ENCODE measurements at places on chromosomes 11 and 22. TPM values are rescaled to one million over a fixed set of nuclear protein-coding genes. Genes with fewer than 3 reads are reported as not detected.

DNA sequence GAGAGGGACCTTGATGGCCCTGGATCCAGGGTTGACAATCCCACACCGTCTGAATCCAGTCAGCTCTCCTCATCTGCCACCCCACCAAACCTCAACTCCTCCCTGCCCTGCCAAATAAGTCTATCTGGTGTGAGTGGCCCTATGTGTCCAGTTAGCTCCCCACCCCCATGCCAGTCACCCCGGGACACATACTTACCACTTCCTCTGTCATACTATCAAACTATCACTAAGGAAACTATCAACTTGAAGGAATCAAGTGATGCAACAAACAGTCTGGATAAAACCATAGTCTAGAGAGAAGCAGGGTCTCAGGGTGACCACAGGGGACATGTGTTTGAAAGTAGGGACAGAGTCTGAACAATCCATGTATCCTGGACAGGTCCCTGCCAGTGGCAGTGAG is 13.2 kb upstream of the CSF2RB start:
- DNase-seq = no peak

OR52E8 gene
- total RNA-seq = not detected

GRCh38 chr22:24366701-24367100 is 60.7 kb upstream of the ADORA2A start:
- no peak for DNase-seq

YPEL4 gene
- 0.51 TPM for total RNA-seq

- DNase-seq = no peak
Observed at GRCh38 chr11:67419325-67420049, 4.0 kb downstream of the CARNS1 start.

- no peak for DNase-seq
Observed at GRCh38 chr11:64848826-64849597, 4.6 kb upstream of the CDC42BPG start.

DNA sequence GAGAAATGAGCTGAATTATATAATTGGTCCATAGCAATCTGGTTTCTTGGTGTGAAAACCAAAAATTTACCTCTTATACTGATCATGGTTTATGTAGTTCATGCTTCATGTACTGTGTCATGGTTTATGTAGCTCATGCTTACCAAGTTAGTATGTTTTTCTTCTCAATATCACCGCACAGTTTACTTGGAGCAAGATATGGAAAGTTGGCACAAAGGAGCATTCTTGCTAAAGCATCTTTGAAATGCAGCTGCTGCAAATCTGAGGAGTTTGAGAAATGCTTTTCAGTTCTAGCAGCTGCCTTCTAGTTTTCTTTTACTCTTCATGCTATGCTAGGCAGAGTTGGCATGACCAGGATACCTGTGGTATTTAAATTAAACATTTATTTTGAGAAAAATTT is 4.5 kb downstream of the OR10G7 start:
- no peak for DNase-seq

- DNase-seq = no peak
Observed at GRCh38 chr11:134412203-134413042, at the start of gene B3GAT1. Gene B3GAT1 (minus strand): TSS chr11:134412242. CDS start chr11:134387659, 24,583 bp downstream.

PRRG4 gene
- 0.57 TPM for total RNA-seq

DEFB131B gene
- total RNA-seq = not detected

- DNase-seq = no peak
Observed at GRCh38 chr22:37485395-37486223, 575 bp downstream of the MFNG start.

KREMEN1 gene
- total RNA-seq = 48.8 TPM

DNA sequence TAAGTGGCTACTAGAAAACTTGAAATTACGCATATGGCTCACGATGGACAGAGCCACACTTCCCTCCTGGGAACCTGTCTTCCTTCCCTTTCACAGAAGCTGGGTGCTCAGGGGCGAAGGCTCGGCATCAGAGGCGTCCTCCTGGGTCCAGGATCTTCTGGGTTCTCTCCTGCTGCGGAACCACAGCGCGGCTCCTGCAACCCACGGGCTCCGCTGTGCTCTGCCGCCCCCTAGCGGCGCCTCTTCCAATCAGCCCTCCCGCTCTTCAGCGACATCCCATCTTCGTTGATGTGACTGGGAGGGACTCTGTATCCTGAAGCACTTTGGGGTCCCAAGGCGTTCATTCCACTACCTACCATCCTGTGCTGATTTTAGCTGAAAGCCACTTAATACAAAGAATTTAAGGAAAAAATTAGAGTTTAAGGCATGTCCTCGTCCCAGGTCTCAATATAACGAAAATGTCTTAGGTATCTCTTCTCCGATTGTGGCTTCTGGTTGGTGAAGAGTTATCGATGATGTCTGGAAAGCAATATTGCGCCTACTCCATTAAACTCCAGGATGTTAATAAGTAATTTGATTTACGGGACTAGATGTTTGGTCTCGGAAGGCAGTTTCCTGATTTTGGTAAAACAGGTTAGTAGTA is 14.8 kb upstream of the RPS3 start:
- DNase-seq = peak; percentile 91

GRCh38 chr22:38736257-38736570 is 19.6 kb downstream of the SUN2 start:
- no peak for DNase-seq

- DNase-seq = no peak
Observed at GRCh38 chr22:17423616-17424015, 54.4 kb downstream of the CECR2 start.

LARGE2 gene
- not detected for total RNA-seq

EHF gene
- total RNA-seq = 2.9 TPM

Measured in Right ventricle myocardium inferior (tissue), 1 donor.